ENCODE measurements at places on chromosomes 7 and 10.

- DNase-seq = no peak
Observed at GRCh38 chr10:104556831-104557230, 84.3 kb upstream of the SORCS3 start.

DNA sequence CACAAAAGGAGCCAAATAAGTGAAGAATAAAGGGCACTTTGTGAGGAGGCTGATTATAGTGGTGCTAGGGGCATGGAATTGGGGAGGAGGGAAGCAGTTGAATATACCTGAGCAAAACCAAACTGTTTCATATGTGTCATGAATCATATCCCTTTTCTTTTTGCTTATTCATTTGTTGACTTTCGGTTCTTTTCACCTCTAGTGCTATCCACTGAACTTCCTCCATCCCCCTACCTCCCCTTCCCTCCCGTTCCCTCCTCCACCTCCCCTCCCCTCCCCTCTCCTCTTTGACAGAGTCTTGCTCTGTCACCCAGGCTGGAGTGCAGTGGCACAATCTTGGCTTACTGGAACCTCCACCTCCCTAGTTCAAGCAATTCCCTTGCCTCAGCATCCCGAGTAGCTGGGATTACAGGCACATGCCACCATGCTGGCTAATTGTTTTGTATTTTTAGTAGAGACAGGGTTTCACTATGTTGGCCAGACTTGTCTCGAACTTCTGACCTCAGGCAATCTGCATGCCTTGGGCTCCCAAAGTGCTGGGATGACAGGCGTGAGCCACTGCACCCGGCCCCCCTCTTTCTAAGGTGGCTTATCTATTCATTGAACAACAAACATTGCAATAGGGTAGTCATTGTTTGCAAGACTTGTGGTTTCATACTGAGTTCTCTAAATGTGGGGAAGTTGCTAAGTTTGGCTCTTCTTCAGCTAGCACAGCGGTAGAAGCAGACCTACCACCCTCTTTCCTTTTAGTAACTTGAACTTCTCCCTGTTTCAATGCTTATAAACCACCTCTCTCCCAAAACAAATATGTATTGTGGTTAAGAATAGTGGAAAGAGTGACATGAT lies 150.4 kb upstream of the PRPS1L1 start:
- DNase-seq = peak; percentile 20

GRCh38 chr7:46999866-47000265 lies 582.0 kb downstream of the TNS3 start:
- no peak for DNase-seq

GRCh38 chr7:80467069-80467468 lies 44.8 kb downstream of the GNAT3 start:
- DNase-seq = peak; percentile 46

GRCh38 chr7:34401776-34402175 lies 256.2 kb upstream of the NPSR1 start:
- no peak for DNase-seq
